ACHN (cell line): ENCODE measurements at places on chromosomes 16 and 17.

DNA sequence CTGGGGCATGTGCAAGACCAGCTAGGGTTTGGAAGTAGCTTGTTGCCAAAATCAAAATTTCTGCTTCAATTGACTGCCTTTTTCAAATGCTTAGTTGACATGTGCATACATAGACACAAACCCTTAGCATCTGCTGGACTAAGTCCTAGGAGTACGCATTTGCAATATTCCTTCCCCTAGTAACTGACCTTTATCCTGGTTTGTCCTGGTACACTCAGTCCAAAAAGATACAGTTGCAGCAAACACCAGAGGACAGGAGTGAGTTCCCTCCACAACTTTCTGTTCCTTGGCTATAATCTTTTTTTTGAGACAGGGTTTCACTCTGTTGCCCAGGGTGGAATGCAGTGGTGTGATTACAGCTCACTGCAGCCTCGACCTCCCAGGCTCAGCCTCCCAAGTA, 290.2 kb upstream of the ERCC4 start:
- no peak for DNase-seq

DNA sequence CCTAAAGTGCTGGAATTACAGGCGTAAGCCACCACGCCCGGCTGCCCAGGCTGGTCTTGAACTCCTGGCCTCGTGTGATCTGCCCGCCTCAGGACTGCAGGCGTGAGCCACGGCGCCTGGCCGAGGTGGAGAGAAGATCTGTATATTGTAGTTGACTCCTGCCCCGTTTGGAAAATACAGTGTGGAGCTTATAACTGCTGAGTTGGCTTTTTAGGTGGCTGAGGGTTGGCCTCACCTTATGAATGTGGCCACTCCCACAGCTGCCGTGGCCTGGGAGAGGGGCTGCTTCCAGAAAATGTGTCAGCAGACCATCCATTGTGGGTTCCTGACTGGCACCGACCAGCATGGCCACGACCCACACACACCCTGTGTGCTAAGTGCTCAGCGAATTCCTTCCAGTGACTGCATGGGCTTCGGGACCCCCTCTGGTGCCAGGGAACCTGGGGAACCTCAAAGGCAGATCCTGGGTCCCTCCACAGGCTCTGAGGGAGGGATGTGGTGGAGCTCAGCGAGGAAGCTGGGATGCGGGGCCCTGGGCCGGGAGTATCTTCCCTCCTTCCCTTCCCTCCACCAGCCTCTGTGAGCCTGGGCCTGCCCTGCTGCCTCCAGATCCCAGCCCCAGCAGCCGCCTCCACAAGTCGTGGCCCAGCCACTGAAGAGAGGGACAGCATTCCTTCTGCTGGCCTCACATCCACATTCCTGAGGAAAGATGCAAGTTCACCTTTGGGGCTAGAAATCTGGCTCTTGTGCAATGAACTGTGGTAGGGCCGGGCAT, 10.9 kb upstream of the RAB11FIP3 start:
- DNase-seq = no peak

DNA sequence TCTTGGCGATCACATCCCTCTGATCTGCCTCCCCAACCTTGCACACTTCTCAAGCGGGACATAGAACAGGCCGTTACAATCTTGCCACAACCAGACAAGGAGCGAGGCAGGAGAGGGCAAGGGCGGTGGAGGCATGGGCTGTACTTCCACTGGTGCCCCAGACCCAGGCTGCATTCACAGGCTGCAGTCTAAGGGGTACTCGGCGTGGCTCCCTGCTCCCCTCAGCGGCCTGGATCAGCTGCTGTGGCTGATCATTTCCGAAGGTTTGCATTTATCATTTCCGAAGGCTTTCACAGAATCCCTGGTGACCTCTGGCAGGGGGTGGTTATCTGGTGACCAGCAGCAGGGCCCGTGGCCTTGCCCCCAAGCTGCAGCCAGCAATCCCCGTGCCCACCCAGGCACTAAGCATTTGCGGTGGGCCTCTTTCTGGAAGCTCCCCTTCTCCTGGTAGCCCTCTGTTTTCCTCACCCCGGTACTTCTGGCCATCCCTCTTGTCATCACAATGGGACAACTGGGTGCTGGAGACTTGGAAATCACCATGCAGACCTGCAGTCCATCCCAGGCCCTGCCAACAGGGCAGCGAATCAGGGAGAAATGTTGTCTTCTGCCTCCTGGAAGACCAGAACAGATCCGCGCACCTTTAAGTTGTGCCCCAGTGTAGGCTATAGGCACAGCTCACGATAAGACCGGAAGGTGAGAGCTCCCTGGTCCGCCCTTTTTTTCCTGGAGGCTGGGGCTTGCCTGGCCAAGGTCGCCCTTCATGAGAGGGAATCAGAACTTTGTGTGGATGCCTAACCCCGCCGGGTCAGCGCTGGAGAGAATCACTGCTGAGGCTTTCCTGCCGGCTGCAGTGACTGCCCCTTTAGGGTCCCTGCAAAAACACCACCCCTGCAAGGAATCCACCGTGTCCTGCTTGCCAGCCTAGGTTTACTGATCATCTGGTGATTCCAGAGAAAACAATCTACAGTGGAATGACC, 1739.1 kb downstream of the TP53TG3F start:
- no peak for DNase-seq

- no peak for DNase-seq
Observed at GRCh38 chr17:74898376-74898946, 5.0 kb upstream of the FADS6 start.

- peak; percentile 42 for DNase-seq
Observed at GRCh38 chr16:68893710-68894705, 50.7 kb downstream of the TANGO6 start.
